ENCODE measurements at places on chromosomes 4 and X.

GRCh38 chr4:77443941-77444340, 161.7 kb upstream of the CXCL13 start:
- no peak for DNase-seq

DNA sequence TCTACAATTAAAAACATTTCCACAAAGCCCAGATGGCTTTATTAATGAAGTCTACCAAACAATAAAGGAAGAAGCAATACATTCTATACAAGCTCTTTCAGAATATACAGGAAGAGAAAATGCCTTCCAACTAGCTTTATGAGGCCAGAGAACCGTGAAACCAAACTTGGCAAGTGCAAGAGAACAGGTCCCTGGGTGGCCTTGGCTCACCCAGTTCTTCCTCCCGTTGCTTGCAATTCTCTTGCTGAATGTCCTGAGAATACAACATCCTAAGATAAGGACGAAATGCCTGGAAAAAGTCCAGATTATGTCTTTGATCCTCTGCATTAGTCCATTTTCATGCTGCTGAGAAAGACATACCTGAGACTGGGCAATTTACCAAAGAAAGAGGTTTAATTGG, 204.9 kb downstream of the MAD2L1 start:
- no peak for DNase-seq

DNA sequence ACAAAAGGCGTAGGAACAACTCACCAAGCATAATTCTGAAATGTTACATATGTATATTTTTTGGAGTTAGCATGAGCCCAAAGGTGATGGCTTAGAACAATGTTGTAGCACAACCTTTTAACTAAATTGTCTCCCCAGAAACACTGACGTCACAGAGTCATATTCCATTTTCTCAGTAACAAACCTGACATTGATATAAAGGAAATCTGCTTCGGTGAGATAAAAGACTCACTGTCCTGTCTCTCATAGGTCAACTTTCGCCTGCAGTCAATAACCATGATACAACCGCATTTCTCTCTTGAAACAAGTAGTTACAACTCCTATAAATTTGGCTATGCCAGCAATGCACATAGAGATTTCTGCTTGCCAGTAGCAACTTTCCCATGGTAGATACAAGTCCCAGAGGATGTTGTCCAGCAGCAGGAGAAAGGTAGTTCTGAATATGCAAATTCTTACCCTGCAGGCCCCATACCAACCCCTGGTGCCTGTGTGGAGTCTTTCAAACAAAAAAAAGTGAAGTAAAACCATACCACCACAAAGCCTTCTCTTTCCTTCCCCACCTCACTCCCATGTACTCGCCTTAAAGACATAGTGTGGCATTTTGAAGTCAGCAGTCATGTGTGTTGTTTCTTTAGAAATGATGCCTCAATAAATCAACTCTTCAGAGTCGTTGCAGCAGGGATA, 47.9 kb downstream of the MTM1 start:
- DNase-seq: no peak

DNA sequence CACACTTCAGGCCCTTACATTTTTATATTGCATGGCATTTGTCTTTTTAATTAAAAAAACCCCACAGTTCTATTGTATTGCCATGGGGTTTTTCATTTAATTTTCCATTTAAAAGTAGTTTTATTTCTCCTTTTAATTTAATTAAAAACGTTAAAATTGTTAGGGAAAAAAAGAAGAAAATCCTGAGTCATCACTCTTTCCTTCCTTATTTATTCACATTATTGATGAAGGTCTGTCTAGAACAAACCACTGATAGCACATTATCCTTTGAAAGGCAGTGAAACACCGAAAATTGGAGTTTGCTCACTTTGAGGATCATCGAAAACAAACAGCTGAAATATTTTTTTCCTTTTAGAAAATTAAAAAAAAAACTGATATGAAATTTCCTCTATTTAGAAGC, 759.7 kb upstream of the MAGEB2 start:
- DNase-seq: no peak

GRCh38 chr4:154982187-154983047, 201.3 kb downstream of the RBM46 start:
- DNase-seq: peak; percentile 84

DNA sequence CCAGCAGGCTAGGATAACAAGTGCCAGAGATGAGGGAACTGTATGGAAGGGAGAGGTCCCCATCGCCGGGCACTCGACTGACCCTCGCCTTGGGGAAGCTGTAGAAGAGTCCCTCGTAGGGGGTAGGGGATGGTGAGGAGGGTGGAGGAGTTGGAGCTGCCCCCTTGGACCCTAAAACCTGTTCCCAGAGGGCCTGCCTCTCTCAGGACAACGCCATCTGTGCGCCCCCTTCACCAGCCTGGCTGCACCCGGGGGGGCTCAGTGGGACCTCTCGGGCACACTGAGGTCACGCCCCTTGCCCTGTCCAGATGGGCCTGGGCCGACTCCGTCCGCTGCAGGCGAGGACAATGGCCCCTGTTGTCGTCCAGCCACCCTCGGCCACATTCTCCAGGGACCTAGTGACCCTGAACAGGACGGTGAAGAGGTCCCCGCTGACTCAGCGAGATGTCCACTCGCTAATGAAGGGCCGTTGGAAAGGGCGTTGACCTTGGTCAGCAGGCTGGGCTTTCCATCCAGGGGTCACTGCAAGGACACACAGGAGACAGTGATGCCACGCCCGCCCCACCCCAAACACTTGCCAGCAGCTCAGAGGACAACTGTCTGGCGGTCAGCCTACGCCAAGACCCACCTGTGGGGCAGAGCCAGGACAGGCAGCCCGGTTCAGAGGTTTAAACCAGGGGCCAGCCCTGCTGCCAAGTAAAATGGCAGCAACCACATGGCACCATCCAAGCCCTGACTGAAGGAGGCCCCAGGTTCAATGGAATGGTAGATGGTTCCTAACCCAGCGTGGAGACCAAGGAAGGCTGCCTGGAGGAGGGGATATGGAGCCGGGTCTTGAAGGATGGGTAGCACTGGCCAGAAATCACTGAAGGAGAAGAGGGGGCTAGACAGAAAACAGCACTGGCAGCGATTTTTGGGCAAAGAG, 51.2 kb downstream of the HMX1 start:
- DNase-seq: no peak

DNA sequence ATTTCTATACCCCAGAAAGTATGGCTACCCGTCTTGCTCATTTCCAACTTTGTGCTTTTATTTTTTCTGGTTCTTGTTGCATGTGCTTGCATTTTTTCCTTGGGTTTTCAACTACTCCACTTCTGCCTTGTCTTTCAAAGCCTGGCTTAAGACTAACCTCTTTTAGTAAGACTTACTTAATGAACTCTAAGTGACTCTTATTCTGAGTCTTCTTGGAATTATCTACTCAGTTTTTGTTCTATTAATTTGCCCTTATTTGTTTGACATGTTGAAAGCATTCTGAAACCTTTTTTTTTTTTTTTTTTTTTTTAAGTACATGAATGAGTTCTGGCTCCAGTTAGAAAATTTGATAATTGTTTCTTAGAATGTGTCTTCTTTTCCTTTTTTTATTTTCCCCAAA, 74.8 kb downstream of the SLIT2 start:
- DNase-seq: no peak

- DNase-seq: no peak
These were observed 186.9 kb downstream of the LRBA start for GRCh38 chr4:150828159-150828558.

DNA sequence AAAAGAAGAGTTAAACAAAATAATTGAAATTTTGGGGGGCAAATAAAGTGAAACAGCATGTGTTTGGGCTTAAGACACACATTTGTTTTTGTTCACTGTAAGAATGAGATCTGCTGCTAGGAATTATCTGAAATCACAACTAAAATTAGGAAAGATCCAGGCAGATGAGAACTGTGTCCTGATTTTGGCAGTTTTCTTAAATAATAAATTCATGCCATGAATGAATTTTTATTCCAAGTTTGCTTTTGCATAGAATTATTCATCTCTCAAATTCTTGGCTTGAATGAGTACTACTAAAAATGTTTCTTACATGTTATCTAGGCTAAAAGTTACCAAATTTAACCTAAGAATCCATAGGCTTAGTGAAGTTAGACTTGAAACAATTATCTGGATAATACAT, 321.7 kb downstream of the ANK2 start:
- DNase-seq: no peak

- no peak for DNase-seq
These were observed 50.8 kb downstream of the GRIA2 start for GRCh38 chr4:157271166-157271869.

DNA sequence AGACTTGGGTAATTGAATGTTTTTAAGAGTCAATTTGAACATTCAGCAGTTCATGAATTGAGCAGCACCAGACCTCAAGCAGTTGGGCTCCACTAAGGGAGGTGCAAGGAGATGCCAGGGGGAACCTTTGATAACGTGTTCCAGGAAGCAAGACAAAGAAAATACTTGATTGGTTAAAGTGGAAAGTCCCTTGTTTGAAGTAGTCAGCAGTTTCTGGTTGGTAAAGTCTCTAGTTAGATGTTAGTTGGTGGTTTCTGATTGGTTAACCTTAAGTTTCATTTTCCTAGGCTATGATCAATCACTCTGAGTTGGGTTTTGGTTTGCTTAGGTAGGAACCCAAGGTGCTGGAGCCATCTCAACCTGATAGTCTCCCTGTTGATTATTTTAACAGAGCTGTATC, 4.0 kb downstream of the HERC6 start:
- peak; percentile 8 for DNase-seq

DNA sequence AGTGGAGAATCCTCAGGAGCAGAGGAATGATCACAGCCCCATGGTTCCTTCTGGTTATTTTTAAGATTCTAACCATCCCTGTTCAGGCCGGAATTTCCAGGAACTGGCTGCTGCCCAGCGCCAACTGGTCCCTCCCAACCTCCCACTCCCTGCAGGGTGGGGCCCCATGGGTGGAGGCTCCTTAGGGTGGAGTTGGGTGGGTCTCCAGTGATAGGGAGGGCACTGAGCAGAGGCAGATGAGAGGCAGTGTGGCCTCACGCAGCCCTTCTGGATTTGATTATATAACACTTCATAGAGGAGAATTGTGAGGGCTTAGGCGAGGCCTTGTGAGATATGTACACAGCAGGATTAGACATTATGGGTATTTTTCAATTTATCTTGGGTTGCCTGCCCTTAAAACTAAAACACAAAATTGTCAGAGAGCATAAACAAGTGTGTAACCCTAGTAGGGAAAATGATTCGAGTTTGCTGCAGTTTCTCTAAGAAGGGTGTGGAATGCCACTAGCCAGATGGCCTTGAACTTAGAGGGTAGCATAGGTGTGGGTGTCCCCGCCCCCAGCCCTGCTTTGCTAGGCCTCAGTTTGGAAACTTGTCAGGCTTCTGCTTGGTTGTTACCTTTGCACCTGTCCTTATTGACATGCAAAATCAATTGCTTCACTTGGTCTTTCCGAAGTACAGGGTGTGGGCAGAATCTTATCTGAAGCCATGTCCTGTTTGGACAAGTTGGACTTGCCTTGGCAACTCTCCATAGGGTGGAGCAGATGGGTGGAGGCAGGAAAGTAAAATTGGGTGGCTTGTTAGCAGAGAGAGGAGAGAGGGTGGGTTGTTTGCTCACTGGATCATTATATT, 9.4 kb downstream of the KLF3 start:
- peak; percentile 77 for DNase-seq

DNA sequence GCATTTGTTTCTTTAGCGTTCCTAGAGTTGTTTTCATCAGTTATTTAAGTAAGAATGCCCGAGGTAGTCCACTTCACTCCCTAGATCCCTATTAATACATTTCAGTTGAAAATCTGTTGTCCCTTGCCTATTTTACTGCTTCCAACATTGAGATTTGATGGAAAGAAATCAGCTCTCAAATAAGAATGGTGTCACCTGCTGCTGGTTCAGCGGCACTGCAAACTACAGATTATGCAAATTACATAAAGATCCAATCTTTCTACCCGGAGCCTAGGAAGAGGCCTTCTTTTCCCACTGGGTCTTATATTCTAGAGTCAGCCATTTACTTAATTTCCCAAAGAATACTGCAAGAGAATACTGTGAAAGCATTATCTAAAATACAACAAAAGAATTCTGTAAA, 597.6 kb upstream of the MAGEB2 start:
- no peak for DNase-seq

DNA sequence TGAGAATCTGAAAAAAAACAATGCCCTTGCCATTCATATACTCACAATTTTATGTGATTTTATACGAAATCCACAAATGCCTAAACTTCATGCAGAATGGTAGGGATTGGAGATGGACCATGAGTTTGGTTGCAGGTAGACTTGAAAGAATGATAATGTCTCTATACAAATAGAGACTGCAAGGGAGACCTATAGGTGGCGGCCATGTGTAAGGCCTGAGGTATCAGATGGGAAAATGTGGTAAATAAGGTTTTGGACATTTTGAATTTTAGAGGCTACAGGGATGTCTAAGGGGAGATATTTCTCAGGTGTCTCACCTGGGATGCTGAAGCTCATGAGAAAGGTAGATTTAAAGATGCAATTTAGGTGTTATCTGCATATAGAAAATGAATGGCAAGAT, 78.0 kb downstream of the GABRB1 start:
- DNase-seq: no peak

Data from osteoblast (primary cell).